ENCODE measurements at places on chromosomes 1 and 21.

- DNase-seq = no peak
Measured at GRCh38 chr1:48031676-48032075, 34.5 kb upstream of the TRABD2B start.

DNA sequence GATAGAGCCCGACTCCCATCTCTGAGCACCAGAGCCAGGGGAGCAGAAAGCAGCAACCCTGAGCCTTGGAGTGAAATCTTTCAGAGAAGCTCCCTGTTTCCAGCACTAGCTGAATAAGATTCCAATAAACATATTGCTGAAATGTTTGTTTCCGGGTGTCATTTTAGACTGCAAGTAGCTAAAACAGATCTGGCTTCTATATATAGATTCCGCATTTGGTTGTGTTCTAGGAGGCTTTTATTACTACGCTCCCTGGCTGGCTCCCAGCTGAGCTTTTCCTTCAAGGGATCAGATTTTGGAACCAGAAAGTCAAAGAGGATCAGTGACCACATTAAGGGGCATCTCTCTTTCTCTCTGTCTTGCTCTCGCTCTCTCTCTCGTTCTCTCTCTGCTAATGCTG is 88.2 kb downstream of the PAPPA2 start:
- DNase-seq = no peak

DNA sequence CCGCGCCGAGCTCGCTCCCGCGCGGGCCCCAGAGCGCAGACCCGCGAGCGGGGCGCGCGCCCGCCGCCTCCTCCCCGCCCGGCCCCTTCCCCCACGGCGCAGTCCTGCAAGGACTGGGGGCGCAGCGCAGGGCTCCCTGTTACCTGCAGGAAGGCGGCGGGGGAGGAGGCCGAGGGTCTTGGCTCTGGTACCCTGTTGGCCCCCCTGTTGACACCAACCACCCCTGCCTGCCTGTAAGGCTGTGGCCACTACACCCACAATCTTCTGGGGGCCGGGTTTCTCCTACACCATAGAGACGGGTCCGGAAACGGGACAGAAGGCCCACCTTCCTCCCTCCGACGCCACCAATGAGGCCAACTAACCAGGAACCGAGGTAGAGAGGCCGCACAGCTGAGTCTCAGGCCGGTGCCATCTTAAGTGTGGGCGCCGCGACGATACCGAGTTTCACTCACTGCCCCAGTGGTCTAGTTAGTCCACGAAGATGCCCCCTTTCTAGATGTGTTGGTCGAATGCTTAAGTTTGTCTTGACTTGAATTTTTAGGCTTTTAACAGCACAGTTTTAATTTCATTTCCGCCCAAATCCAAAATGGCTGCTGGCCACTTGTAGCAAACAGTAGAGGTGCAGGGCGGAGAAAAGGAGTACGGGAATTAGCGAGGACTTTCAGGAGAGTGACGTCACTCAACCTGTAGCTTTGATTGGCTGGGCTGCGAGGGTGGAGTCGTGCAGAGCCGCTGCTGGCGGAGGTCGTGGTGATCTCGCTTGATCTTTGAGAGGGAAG is at the start of gene SCYL3:
Gene SCYL3, minus strand, starts transcription at position 252 of the 779 bp plus-strand sequence. CDS start 5,056 bp downstream, outside the sequence.
- DNase-seq = peak; percentile 99

- no peak for DNase-seq
Measured at GRCh38 chr1:202745323-202745888, 35.2 kb upstream of the SYT2 start.

DNA sequence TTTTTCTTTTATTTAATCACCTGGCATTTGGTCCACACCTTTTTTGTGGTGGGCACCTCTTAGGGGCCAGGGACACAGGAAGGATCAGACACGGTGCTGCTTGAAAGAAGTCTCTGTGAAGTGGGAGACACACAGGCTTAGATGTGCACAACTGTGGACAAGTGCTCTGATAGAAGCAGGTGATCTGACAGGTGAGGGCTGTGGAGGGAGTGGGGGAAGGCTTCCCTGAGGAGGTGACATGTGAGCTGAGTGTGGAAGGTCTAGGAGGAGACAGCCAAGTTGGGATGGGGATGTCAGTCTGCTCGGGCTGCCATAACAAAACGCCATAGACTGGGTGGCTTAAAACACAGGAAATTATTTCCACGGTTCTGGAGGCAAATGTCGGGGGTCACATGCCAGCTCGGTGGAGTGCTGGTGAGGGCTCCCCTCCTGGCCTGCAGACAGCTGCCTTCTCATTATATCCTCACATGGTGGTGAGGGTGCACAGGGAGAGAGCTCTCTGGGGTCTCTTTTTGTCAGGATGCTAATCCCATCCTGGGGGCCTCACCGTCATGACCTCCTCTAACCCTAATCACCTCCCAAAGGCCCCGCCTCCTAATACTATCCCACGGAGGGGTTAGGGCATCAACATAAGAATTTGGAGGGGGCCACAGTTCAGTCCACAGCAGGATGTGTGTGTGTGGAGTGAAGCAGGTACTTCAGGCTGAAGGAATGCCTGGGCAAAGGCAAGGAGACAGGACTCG is 5.2 kb upstream of the KIAA1614 start:
- DNase-seq = no peak

- peak; percentile 39 for DNase-seq
Measured at GRCh38 chr1:161736335-161736969, 13.1 kb upstream of the DUSP12 start.

GRCh38 chr1:160137216-160137862 is 14.1 kb upstream of the ATP1A4 start:
- no peak for DNase-seq

DNA sequence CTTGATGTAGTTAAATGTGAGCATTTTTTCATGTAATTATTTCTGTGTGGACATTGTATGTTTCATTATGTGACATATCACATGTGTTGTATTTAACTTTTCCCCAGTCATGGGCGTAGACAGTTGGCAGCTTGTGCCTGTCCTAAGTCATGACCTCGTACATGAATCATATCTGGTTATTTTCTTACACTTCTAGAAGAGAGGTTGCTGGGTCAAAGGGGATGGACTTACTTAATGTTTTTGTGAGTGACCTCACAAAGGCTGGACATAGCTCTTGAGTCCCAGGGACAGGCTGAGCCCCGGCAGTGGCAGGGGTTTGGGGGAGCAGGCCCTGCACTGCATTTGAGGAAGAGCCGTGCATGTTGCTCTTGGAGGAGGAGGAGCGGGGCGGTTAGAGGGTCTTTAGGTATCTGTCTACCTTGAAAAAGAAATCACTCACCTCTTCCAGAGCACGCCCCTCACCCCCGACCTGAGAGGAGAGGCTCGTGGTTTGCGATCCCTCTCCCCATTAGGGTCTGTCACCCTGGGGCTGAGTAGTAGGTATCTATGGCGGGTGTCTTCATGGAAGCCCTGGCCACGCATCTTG is 16.4 kb downstream of the IFNGR2 start:
- no peak for DNase-seq

- no peak for DNase-seq
Measured at GRCh38 chr1:62057641-62058290, 136.9 kb upstream of the L1TD1 start.

DNA sequence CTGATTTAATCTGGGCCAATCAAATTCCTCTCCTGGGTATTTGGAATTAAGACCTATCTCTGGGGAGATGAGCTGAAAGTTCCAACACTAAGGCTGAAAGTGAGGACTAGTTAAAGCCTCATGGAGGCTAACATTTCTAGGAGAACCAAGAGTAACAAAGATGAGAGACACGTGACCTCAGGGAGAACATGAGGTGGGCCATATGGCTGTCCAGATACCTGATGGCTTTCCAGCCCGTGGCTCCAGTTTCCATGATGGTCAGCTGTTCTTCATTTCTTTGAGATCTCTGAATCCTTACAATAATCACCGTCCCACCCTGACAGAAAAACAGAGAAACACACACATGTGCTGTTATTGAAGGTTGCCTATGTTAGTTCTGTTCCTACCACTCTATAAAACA is 66.1 kb downstream of the LEPR start:
- DNase-seq = no peak

- no peak for DNase-seq
Measured at GRCh38 chr1:245325922-245326795, 171.4 kb downstream of the KIF26B start.

DNA sequence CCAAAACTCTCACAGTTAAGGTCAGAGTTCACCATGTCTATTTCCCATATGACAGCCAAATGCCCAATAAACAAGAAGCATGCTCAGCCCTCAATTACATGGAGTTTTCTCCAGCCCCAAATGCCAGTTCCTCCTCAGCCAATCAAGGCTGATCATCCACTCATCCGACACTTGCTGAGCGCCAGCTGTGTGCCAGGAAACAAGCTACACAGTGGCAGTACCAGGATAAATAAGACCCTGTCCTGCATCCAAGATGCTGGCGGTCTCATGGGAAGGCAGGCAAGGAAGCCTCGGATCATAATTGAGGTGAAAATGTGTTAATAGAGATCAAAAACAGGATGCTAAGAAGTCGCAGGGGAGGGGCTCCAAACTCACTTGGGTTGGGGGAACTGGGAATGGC is 7.7 kb downstream of the ZBTB17 start:
- DNase-seq = no peak

DNA sequence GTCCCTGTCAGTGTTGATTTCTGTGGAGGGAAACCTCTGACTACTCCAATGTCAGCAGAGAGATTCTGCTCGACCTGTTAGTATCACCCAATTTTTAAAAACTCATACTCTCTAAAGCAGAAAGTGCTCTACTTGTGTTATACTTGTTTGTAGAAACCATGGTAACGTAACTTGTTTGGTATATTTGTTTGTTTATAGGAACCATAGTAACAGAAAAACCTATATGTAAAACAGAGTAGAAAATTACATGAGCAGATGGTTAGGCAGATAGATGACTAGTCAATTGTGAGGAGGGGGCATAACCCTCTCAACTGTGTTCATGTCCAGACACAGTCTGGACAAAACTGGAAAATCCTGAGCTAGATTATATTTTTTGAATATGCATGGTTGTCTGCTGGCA is 6.7 kb downstream of the TRIM45 start:
- no peak for DNase-seq

DNA sequence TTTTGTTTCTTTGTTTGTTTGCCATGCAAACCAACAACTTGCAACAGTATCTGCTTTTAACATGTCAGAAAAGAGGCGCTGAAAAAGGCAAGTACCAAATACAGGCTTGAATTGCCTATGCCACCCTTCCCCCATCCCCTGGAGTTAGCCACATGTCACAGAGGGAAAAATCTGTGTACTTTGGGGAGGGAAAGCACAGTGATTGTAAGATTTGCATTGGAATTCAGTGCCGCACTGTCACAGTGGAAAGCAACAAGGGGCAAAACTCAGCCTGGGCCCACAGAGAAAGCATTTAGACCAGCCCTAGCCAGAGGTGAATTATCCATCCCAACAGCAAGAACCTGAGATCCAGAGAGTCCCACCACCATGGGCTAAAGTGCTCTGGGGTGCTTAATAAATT is 52.4 kb upstream of the ACADM start:
- DNase-seq = peak; percentile 27

- DNase-seq = no peak
Measured at GRCh38 chr1:48493970-48494769, 22.2 kb upstream of the SPATA6 start.

DNA sequence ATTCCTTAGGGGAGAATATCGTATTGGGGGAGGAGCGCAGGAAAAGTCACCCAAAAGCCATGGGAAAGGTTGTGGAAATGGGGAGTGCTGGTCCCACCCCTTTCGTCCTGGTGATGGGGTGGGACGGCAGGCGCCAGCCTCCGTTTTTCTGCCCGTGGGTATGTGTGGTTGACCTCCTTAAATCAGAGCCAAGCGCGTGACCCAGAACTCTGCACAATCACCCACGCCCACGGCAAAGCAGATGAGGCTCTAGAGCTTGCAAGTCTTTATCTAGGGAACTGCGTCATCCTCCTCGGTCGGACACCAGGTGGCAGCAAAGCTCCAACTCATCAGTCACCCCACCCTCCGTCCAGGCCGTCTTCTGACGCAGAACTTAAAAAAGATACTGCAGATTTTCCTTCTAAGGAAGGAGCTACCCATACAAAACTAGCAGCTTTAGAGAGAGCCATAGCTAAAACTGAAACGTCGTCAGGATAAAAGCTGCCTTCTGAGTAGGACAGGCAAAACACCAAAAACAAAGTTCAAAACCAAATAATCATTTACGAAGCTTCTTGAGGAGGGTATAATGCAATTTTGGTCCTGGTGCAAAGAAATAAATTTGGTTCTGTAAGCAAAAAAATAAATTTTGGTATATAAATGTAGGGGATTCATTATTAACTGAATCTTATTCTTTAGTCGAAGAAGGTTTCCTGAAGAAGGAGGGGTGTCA is 62.0 kb downstream of the TBX19 start:
- DNase-seq = peak; percentile 87

DNA sequence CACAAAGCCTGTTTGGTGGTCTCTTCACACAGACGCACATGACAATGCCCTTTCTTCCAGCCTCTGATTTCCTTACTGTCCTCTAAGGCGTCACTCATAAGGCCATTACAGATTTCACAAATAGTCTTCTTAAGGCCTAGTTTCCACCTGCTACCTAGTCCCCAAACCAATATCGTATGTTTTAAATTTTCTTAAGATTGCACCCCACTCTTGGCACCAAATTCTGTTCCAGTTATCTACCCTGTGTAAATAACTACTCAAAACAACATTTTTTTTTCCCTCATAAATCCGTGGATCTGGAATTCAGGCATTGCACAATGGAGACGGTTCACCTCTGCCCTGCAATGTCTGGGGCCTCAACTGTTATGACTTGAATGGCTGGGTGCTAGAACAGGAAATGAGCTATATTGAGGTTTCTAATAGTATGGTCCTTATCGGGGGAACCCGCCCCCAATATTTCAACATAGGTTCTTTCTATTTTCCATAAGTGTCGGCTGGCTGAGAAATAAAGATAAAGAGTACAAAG is 36.9 kb upstream of the SERTAD4 start:
- DNase-seq = no peak

GRCh38 chr1:230385930-230386329 is 40.2 kb downstream of the PGBD5 start:
- DNase-seq = no peak

DNA sequence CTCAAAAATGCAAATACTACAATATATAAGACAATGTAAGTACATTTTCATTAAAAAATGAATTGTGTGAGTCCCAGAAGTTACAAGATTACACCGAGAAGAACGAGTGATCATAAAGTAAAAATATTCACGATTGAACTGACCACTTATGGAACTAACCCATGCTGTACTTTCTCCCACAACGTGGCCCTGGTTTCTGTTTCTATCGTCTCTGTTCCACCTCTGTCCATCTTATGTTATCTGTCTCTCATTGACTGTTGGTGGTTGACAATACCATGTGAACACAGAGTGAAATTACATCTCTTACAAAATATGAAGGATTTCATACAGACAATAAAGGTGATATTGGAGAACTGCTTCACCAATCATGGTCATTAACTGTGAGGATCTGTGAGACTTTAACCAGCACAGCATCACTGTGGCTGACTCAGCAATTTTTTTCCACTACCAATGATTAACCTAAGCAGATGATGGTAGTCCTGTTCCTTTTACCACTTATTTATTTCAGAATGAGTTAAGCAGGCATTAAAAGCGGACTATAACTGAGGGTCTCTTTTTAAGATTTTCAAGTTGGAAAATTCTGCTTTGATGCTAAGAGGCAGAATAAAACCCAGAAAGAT is 165.1 kb downstream of the TGFB2 start:
- no peak for DNase-seq

Data from NT2/D1 (cell line).